NCI-H2171 (cell line): ENCODE measurements at places on chromosomes 5 and 9.

DNA sequence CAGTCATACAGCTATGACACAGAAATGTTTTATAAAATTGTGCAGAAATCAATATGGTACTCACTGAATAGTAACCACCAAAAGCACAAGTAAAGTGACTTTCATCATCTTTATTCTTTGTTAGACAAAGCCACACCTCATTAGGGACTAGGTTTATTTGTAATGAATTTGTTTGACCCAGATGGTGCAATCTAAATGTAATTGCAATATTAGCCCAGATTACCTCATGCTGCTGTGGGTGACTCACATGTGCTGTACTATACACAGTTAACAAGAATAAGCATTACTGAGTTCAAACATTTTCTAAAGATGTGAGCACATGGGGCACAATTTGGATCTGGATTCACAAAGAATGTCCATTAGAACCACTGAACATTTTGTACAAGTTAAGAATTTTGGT is 759.3 kb upstream of the TYRP1 start:
- DNase-seq, result no peak

DNA sequence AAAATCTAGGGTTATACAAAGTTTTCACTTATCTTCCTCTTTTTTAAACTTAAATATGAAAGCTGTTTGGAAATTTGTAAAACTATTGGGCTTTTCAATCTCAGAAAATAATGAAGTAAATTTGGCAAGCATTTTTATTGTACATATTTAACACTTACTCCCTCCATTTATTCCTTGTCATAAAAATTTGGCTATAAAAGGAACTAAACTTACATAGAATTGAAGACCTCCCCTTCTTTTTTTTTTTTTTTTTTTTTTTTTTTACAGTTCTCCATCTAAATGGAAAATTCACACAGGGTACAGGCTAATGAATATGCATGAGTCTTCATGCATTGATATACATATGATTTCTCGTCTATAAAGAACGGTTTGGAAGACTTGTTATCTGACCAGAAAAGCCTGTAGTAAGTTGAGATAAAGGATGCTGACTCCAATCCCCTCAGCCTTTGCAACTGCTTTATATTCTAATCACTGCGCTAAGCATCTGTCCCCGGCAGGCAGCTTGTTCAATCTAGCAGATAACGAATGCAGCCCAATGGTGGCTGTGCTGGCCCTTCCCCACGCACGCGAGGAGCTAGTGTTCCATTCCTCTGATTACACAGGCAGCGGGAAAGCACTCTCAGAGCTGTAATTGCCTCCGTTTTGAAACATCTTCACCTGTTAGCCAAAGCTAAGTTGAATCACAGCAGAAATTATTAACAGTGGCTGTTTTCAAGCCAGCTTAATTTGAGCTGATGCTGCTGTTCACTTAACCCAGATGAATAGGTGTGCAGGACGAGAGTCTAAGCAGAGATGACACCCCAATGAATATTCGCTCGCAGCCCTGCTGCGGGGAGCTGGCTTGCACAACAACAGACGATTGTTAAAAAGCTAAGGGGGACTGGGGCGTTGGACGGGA is 453.8 kb upstream of the ZNF608 start:
- peak; percentile 18 for DNase-seq

DNA sequence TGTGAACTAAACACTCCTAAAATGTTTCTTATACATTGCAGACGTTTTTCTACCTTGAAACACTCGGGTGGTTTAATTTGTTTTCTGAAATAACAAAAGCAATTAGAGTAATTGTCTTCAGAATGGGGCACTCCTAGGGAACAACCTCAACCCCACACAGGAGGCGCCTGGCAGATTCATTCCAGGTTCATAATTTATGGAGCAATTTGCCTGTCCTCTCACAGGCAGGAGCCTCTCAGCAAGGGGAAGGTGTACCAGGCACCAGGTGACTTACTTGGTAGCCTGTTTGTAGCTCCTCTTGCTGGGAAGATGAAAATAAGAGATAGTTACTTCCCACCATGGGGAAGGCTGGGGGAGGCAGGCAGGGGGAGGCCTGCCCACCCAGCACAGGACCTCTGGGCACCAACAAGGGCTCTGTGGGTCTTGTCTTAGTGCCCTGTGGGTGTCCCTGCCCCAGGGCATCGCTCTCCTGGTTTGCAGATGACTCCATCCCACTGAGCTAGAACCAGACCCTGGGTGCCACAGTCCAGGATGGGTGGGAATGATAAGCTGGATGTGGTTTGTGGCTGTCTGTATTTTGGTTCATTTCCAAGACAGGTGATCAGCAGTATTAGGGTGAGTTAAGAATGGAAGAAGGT is 144.4 kb downstream of the FSTL4 start:
- DNase-seq, result no peak

- no peak for DNase-seq
These were observed 184.1 kb downstream of the CCDC192 start for GRCh38 chr5:127887282-127887681.

DNA sequence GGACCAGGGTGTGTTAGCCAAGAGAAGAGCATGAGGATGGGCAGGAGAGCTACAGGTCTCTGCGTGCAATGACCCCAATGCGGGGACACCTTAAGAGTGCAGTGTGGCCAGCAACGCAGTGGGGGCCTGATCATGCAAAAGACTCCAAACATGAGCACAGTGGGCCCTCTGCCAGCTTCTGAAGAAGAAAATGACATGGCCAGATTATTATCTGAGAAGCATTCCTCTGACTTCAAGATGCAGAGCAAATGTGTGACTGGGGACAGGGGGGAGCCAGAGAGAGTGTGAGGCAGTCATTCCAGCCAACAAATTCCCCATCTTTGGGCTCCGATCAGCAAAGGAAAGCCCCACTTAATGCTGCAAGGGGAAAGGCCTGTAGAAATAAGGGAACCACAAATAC is 229.4 kb downstream of the CDK5RAP2 start:
- no peak for DNase-seq

- DNase-seq, result no peak
These were observed 1.6 kb upstream of the UBAC1 start for GRCh38 chr9:135962696-135963307.

DNA sequence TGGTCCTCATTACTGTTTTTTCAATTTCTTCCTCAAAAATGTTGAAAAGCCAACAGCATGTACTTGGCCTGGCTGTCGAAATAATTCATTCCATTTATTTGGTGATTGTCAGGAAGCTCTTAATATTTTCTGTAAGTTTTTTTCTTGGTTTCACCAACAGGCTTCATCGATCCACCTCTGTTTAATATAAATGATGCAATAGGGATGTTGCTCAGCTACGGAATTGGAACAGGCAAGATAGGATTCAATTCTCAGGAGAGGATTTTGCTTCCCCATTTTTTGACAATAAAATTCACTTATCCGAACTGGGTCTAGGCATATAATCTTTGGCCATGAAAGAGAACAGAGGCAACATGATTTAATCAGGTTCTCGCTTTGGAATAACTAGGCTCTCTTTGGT is 30.8 kb downstream of the C5 start:
- DNase-seq, result no peak

GRCh38 chr5:87120518-87121303 is 147.0 kb upstream of the RASA1 start:
- no peak for DNase-seq

DNA sequence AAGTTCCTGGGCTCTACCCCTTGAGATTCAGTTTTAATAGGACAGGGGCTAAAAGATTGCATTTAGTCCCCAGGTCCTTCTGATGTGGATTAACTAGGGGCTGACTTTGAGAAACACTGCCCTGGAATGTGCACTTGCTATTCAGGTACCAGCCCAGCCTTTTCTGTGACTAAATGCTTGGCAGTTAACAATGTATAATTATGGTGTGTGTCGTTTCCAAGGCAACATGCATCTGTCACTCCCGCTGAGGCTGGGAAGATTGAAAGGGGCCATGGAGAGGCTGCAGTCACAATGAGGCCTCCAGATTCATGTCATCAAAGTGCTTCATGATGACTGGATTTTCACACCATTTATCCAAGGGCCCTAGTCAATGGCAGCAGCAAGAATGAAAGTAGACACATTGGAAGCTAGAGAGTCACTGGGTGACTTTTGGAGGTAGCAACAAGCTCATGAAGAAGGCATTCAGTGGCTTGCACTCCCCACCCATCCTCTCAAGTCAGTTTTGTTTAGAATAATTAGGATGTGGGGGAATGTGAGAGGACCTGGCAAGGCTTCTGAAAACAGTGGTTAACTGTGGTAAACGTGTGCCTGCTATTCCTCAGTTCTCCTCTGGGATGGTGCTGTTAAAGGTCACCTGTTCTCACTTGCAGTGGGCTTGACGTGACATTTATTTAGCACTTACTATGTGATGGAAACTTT is 28.3 kb downstream of the RAI14 start:
- DNase-seq, result no peak

- no peak for DNase-seq
These were observed 267.3 kb downstream of the NR2F1-AS1 start for GRCh38 chr5:93313672-93314071.

DNA sequence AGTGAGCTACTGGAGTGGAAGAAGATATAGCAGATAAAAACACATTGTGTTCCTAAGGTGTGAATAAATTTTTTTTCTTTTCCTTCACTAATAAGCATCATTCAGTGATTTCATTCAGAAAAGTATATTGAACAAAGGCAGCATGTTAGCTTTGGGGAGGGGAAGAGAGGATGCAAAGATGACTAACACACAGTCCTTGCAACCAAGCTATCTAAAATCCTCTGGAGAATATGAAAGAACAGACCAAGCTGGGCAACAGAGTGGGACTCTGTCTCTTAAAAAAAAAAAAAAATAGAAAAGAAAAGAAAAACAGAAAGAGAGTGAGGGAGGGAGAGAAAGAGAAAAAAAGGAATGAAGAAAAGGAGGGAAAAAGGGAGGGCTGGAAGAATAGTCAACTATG is 22.3 kb upstream of the OMD start:
- no peak for DNase-seq

GRCh38 chr5:113038714-113039113 is 62.1 kb downstream of the DCP2 start:
- no peak for DNase-seq

DNA sequence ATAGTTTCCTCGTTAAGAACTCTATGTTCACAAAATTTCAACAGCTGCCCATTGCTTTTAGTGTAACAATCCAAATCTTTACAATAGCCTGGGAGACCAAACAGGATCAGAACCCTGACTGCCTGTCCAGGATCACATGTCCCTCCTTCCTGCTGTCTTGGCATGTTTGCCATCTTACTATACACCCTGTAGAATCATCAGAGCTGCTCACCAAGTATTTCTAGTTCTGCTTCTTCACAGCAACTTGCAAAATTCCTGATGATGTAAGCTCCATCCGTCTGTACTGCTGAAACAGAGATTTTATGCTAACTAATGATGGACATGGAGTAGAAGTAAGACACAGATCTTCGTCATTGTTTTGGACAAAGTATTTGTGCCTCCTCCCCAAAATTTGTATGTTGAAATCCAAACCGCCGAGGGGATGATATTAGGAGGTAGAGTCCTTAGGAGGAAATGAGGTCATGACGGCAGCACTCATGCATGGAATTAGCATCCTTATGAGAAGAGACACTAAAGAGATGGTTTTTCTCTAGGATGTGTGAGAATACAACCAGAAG is 464.9 kb upstream of the BRINP1 start:
- DNase-seq, result no peak

DNA sequence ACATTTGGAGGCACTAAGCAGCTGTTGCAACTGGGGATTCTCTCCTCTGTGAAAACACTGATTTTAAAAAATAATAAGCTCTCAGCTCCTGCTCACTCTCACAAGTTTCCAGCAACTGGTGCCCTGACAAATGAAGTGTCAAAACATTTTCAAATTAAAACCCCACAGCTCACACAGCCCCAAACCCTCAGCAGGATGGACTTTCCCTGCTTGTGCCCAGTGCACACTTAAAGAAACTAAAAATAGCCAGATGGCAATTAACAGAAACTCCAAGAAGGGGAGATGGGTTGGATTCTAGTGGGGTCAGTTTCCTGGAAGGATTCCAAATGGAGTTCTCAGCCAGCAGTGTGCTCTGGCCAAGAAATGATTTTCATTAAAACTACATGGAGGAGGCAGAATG is 163.0 kb upstream of the PUM3 start:
- no peak for DNase-seq

DNA sequence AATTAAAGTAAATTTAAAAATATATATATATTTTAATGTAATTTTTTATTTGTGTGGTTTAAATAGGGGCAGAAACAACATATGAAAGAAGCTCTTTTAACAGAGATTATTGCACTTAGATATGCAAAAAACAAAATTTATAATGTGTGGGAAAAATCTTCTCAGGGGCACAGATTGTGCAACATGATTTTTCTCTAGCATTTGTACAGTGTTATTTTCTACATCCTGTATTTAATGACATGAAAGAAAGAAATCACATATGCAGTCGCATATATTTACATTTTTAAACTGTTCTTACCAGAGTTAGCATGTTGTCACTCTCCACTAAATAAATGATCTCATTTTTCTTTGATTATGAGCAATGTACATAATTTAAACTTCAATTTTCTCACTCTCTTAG is 265.3 kb upstream of the CTNND2 start:
- DNase-seq, result no peak

DNA sequence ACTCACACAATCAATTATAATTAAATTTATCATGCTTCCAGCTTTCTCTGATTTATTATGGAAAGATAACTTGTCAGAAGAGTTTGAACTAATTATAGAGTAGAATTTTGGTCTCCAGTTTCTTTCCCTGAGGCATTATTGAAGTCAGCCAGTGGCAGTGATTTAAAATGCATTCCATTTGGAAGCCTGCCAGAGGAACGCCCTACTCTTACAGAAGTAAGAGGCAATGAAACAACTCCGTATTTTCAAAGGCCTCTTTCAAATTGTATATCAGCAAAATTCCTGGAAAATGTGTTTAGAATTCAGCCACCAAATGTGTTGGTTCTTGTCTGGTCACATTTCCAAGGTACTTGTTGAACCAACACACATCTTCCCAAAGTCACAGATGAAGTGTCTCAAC is 640.9 kb downstream of the SEMA5A start:
- peak; percentile 27 for DNase-seq

- DNase-seq, result no peak
These were observed 100.2 kb upstream of the IL12B start for GRCh38 chr5:159430361-159431012.

DNA sequence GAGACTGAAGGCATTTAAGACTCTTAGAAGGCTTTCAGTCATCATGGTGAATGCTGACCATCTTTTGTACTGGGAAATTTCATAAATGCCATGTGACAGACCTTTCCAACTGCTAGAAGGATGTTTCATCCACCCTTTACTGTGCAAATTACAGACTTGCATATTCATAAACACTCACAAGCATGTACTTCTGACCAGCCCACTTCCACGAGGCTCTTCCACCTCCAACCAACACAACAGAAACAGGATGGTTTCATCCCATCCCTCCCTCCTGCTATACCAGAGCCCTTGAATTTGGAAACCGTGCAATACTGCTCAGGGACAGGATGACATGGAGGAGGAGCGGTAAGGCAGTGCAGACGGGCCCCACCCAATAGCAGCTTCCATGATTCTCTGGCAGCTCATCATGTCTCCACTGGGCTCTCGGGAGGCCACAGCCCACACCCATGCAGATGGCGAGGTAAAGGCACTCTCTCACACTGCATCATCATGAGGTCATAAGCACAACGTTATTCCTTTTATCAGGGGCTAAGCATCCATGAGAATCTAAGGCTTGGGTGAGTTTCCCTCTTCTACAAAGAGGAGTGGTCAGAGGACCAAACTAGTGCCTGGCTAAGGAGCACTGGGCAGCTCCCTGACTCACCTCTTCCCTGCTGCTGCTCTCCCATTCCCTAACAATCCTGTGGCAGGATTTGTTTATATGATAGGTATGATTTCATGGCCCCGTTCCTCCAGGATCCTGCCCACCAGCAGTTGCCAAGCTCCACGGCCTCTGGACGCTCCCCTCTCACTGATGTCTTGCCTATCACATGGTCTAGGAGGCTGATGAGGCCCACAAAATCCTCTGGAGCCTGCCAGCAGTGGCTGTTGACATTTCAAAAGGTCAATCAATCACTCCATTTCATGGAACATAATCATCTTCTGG is 94.4 kb upstream of the FSTL4 start:
- DNase-seq, result no peak
